ENCODE measurements at places on chromosomes 1 and 21.
A peak's percentile ranks its signal among the peaks of the same experiment; 100 is the strongest.

GRCh38 chr1:206087091-206087490 lies 30.1 kb downstream of the AVPR1B start:
- no peak for ATAC-seq

DNA sequence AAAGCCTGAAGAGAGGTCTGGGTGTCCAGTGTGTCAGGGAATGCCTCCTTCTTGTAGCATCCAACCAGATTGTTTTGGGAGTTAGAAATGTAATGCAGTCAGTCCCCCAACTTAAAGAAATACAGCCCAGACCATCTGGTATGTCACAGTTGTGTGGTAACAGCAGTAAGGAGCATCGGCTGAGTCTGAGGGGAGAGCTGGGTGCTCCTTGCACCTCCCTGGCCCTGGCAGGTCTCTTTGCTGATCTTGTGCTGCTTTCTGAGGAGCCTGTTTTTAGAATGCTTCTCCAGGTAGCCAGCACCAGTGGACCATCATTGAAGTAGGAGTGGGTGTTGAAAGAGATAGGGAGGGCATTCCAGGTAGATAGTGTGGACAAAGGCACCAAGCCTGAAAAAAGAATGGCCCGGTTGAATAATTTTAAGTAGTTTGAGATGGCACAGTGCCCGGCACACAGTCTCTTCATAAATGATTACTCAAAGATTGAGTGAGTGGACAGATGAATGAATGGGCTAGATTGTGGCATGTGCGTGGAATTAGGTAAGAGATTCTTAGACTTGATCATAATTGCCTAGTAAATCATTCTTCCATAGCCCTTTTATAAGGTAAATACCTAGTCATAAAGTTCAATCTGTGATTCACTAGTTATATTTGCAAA lies 46.5 kb downstream of the LAMC1 start:
- ATAC-seq: peak; percentile 28

GRCh38 chr1:111585447-111586086 lies 34.0 kb upstream of the RAP1A start:
- peak; percentile 57 for ATAC-seq

DNA sequence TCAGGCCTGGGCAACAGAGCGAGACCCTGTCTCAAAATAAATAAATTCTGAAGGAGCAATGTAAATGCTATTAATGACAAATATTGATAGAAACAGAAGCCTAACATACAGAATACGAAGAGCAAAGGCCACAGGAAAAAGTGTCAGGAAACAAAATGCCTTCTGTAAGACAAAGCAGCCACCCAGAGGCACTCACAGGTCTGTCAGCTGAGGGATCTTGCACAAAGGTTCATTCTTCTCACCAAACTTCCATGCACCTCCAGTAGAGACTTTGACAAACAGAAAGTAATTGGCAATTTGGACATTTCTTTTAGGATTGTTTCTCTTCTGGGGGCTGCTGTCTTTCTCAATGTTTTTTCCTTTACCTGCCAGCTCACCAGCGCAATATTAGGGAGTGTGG lies 1.2 kb upstream of the ALDH9A1 start:
- no peak for ATAC-seq

GRCh38 chr1:160149233-160149632 lies 2.2 kb upstream of the ATP1A4 start:
- ATAC-seq: no peak

GRCh38 chr1:185894791-185895190 lies 160.6 kb downstream of the HMCN1 start:
- peak; percentile 53 for ATAC-seq

DNA sequence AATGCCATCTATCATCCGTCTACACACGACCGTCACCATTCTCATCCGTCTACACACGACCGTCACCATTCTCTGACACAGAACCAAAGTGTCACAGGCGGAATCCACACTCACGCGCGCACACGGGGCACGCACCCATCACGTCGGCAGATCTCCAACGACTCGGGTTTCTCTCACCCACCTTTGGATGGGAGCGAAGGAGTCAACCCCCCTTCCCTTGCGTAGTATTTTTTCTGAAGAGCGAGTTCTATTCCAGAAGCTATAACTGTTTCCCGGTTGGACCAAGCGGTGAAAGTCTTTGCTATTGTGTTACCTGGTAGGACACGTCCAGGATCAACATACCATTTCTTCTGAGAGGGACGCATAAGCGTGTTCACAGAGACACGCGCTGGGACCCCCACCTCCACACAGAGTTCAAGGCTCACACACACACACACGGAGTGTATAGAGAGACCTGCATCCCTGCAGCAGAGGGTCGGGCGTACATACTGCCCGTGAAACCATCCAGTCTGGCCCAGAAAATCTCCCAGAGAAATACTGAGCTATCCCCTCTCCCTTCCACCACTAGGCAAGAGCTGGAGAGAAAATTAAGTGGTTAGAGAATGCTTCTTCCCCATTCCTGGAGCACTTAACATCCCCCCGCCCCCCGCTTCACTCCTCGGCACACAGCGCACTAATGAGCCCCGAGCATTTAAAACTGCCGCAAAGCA lies 741 bp downstream of the DUSP10 start:
- ATAC-seq: peak; percentile 31

DNA sequence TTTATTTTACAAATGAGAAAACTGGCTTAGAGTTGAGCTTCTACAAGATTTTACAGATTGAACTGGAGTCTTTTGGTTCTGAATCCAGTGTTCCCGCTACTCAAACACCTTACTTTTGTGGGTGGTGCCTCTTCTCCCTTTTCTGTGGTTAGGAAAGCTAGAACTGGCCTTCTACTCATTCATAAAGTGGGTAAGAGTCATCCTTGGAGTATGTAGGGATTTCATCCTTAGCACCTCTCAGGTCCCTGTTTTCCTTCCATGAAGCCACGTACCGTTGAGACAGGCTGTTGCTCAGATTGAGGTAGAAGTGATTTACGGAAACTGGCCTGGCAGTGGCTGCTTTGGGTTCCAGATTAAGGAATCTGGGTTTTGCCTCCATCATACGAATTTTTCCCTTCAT lies 35.8 kb downstream of the WNT4 start:
- no peak for ATAC-seq

DNA sequence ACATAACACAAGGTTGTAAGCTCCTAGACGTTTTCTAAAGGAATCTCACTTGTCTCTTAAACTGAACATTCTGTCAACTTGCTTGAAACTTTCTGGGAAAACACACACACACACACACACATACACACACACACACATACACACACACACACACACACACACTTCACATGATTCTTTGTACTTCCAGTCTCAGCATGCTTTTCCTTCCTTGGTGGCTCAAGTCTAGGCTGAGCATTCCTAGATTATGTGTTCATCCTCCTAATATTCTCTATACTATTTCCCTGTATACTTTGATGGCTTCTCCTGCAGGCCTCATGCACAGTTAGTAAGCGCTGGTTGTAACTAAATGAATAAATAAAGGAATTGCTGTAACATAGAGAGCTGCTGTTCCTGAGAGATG lies 372.1 kb downstream of the PTPRC start:
- no peak for ATAC-seq

DNA sequence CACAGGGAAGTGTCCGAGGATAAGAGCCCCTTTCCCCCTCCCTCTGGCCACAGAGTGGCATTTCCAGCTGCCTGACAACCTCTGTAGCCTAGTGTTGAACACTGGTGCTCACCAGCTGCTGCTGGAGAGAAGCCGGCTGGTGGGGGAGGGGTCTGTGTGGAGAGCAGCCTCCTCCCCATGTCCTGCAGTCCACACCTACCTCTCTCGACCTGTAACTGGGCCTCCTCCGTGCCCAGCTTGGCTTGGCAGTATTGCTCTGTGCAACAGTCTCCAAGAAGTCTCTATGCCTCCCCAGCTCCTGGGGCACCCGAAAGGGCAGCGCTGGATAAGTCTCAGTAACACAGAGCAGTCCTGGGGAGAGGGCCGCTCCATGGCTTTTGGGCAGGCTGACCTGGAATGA lies 17.0 kb downstream of the PAPPA2 start:
- no peak for ATAC-seq

Measured in SK-N-SH treated with all-trans-retinoic acid at 6 μM for 48 hours (cell line).